ENCODE measurements at places on chromosomes 3 and 15.
A peak's percentile ranks its signal among the peaks of the same experiment; 100 is the strongest.

GRCh38 chr15:95839367-95839782 is 491.1 kb upstream of the NR2F2 start:
- peak; percentile 17 for DNase-seq

GRCh38 chr15:80783260-80783659 is 4.1 kb downstream of the CEMIP start:
- DNase-seq, result no peak

DNA sequence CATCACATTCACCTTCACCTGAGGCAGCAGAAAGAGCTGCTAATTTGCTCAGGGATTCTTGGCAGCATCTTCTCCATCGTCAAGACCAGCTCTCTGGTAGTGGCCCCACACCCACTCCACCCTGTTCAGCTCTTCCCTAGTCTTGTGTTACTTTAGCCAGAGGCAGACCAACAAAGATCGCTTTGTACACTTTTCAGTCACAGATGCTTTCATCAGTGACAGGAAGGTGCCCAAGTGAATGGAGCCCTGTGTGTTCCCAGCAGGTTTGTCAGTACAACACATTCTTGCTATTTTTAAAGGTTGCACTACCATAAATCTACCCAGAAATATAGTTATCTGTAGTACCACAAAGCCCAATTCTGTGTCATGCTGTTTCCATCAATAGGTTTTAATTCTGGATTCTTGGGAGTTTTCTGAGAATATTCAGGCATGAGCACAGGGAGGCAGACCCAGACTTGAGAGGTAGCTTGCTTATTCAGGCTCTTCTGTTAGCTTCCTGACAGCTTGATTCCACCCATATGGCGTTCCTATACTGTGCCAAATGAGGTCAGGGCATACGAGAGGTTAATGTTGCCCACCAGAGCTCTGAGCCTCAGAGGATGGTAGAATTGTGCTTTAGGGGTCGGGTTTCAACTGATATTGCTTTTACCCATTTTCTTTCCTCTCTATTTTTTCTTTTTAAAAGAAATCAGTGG is 109.8 kb upstream of the MANF start:
- DNase-seq, result no peak

DNA sequence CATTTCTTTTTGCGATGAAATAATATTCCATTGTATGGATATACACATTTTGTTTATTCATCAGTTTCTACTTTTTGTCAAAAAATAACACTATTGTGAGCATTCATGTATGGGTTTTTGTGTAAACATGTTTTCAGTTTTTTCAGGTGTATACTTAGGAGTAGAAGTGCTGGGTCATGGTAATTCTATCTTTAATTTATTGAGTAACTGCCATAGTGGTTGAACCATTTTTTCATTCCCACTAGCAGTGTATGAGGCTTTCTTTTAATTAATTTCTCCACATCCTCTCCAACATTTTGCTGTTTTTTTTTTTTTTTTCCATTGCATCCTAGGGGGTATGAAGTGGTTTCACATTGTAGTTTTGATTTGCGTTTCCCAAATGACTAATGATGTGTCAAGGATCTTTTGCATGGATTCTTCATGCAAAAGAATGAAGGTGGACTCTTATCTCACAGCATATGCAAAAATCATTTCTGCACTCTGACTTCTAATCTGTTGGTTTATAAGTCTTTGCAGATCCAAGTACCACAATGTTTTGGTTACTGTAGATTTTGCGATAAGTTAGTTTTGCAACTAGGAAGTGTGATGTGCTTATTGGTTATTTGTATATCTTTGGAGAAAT is 12.6 kb downstream of the ATP2C1 start:
- no peak for DNase-seq

GRCh38 chr3:43288366-43288765 is 2.0 kb downstream of the SNRK start:
- DNase-seq, result peak; percentile 51

- DNase-seq, result peak; percentile 23
Measured at GRCh38 chr3:188439080-188439479, 285.1 kb downstream of the LPP start.

All from GM13976 (cell line).